Large intestine (tissue), 12 donors: ENCODE measurements at places on chromosomes 16 and 17. TPM values are rescaled to one million over a fixed set of nuclear protein-coding genes. Genes with fewer than 3 reads are reported as not detected.

- DNase-seq = no peak
These were observed 11.5 kb downstream of the GSE1 start for GRCh38 chr16:85624646-85625045.

DNA sequence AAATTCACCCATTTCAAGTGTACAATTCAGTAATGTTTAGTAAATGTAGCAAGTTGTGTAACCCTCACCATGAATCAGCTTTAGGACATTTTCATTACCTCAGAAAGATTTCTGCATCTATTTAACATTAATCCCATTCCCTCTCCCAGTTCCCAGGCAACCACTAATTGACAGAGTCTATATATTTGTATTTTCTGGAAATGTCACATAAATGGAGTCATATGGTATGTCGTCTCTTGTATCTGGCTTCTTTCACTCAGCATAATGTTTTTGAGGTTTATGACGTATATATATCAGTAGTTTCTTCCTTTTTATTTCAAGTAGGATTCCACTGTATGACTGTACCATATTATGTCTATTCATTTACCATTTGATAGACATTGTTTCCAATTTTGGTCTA lies 199.8 kb downstream of the CYB561 start:
- DNase-seq = no peak

DNA sequence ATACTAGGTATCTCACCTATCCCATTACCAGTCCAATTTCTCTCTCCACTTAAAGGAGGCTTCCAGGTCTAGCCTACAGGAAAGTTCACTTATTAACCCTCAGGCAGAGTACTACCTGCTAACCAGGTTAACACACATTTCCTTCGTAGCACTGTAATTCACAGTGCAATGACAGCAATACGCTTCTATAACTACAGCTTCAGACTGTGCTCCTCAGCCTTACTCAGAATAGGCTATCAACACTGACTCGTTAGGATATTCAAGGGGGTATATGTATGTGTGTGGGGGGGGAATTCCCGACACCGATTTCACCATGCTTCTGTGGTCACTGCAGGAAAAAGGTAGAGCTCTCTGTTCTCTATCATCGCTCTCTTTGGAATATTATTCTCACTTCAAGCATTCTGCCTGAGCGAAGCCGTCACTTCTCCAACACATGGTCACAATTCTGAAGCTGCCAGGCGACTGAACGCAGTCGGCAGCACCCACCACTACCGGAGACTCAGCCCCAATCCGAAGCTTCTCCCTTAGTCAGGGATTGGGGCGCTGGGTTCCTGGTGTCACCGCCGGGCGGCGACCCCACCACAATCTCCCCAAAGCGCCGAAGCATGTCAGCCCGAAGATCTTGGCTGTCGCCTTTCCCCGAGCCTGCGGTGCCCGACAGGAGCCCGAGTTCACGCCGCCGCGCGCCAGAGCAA lies 618 bp downstream of the GGA3 start:
- peak; percentile 37 for DNase-seq

DNA sequence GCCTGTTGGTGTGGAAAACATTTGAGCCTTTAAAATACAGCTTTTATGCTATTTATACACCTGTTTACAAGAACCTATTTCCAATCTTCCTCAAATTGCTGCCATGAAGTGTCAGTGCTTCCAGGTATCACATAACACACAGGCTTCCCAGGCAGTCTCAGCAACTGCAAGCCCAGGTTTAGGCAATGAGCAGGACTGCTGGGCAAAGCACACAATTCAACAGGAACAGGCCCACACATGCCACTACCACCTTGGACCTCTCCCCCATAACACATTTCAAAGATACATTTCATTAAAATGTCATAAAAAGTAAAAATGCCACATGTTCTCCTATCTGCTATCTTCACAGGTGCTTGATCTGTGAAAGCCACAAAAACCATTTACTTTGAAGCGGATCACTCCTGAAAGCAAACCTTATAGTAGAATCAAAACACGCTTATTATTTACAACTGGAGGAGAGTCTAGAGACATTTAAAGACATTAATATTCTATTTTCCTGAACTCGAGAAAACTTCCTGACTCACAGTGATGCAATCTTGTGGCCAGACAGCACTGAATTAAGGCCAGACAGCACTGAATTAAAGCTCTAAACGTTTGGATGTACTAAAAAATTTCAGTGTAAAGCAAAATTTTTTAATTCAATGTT lies 31.5 kb downstream of the ANKFY1 start:
- DNase-seq = no peak

DNA sequence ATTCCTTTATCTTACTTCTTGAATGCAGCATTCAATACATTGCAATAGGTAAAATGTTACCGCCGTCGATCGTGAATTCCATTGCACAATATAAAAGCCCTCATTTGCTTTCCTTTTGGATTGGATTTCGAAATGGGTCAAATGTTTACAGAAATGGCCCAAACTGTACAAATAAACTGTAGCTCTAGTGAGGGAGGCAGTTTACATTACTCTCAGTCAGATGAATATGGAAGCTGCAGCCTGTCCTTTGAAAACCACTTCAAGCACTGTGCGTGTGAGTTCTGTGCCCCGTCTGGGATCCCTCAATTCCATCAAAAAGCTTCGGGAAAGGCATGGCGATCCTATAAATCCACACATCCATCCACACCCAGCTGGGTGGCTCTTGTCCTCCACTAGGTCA lies 258.6 kb upstream of the FOXF1 start:
- no peak for DNase-seq

DNA sequence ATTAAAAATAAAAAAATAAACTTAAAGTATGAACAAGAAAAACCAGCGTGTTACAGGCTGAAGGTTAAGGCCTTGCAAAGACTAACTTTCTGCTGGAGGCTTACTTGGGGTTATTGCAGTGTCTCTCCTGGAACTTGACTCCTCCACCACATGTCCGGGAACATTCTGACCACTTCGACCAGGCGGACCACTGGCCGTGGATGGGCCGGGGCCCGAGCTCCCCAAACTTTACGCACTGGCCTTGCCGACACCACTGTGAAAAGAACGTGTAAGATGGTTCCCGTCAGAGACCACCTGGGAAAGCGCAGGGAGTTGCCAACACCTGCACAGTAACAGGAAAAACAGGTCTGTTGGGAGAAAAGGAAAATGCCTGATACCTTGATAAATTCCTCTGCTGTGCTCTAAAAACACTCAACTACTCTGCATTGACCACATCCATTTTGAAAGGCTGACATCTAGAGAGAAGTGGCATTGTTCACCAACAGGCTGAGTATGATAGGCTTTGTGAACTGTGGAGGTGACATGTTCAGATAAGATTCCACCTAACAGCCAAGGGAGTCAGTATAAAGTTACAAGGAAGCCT lies 99.1 kb downstream of the ADAMTS18 start:
- DNase-seq = no peak

GRCh38 chr16:25258861-25259179 lies 1.2 kb upstream of the ZKSCAN2 start:
- DNase-seq = no peak

GRCh38 chr16:88435437-88436355 lies 17.4 kb upstream of the ZFPM1 start:
- DNase-seq = no peak

GRCh38 chr16:53519417-53520091 lies 16.5 kb upstream of the AKTIP start:
- no peak for DNase-seq

DNA sequence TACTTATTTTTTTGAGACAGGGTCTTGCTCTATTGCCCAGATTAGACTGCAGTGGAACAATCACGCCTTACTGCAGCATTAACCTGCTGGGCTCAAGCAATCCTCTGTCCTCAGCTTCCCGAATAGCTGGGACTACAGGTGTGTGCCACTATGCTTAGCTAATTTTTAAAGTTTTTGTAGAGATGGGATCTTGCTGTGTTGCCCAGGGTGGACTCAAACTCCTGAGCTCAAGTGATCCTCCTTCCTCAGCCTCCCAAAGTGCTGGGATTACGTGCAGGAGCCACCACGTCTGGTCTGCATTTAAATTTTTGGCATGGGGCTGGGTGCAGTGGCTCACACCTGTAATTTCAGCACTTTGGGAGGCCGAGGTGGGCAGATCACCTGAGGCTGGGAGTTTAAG lies 41.0 kb upstream of the INTS2 start:
- no peak for DNase-seq

- no peak for DNase-seq
These were observed 519 bp upstream of the NTN1 start for GRCh38 chr17:9020824-9021157.

- DNase-seq = no peak
These were observed 124.5 kb upstream of the CES5A start for GRCh38 chr16:55999683-56000082.

DNA sequence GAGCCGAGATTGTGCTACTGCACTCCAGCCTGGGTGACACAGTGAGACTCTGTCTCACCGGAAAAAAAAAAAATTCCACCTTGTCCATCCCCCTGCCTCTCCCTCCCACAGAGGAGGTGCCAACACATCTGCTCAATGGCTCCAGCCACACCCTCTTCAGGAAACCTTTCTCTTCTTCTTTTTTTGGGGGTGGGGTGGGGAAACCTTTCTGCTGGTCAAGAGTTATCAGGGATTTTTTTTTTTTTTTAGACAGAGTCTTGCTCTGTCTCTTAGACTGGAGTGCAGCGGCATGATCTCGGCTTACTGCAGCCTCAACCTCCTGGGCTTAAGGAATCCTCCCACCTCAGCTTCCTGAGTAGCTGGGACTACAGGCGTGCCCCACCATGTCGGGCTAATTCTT lies 18.7 kb downstream of the TNS4 start:
- no peak for DNase-seq

DNA sequence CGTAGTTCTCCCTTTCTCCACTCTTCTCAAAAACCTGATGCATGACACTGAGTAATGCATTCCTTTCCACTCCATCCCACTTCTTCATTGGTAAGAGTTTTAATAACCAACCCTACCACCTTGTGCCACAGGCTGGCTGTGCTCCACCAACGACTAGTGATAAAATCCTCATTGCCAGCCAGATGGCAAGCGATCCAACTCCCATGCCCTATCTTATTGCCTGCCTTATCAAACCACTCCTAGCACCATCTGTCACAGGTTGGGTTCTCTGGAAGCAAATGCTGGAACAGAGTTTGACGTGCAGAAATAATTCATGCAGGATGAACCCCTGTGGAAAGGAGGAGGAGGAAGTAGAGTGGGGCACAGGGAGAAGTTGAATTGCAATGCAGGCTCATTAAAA lies 99.5 kb downstream of the CHD9NB start:
- DNase-seq = peak; percentile 2

DNA sequence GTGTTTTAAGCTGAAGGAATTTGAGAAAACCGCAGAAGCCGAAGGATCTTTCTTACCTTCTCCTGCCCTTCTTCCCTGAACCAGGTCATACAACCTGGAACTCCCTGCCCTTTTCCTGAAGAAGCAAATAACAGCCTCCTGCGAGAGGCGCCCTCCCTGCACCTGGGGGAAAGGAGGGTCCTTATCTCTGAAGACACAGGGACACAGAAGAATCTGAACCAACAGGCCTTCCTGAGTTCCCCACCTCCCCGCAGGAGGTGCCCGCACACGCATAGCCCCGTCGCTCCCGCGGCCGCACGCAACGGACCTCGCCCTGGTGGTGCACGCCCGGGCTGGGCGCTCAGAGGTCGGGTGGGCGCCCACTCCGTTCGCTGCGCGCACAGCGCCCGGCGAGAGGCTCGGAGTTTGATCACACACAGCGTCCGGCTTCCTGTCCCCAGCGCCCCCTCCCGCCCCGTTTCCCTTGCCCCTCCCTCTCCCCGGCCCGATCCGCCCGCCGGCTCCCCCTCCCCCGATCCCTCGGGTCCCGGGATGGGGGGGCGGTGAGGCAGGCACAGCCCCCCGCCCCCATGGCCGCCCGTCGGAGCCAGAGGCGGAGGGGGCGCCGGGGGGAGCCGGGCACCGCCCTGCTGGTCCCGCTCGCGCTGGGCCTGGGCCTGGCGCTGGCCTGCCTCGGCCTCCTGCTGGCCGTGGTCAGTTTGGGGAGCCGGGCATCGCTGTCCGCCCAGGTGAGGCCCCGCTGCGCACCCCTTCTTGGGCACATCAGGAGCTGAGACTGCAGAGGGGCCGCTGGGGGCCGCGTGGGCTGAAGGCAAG lies at the start of gene TNFSF12:
TNFSF12 (plus strand) TSS at position 474 of the 816 bp plus-strand sequence; CDS start at position 570, 96 bp downstream.
- peak; percentile 80 for DNase-seq

- peak; percentile 74 for DNase-seq
These were observed 3.9 kb upstream of the C17orf99 start for GRCh38 chr17:78142119-78142861.

DNA sequence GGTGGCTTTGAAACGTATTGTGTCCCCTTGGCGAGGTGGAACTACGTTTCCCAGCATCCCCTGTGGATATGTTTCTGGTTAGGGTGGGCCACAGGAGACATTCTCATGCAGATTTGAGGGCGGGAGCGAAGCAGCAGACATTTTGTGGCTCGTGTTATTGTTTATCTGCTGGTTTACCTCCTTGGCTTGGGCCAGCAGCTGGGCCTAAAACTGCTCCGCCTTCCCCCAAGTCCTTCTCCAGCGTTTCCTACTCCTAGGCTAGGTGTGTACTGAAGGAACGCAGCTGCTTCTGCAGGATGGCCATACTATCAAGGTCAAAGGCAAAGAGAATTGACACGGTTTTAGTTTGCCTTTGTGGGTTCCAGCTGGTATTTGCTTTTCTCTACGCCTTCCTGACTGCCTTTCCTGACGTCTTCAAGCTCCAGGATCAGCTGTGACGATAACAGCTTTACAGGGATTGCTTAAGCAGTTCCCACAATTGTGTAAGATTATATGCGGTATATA lies 17.2 kb upstream of the WSB1 start:
- DNase-seq = no peak

GRCh38 chr17:79252886-79253285 lies 178.3 kb downstream of the ENGASE start:
- DNase-seq = no peak

DNA sequence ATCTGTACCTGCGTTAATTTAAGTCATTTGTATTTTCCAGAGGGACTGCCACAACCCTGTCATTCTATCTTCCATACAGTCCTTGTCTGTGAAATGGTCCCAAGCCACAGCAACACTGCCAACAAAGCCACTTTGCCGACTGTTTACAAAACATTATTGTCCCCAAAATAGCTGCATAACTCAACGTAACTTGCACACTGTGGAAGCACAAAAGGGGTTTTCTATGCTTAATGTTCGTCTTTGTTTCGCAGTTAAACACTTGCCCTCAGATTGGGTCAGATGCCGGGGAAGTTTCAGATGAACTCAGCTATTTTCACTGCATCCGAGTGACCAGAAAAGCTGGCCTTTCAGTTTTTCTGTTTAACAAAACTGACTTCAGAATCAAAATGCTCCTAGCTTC lies 4.6 kb downstream of the SEC14L5 start:
- no peak for DNase-seq

- DNase-seq = no peak
These were observed 43.4 kb downstream of the MEOX1 start for GRCh38 chr17:43618276-43618675.

The TMC8 gene
- polyA plus RNA-seq = 7.6 TPM

The VPS4A gene
- polyA plus RNA-seq = 43.5 TPM

The IL32 gene
- polyA plus RNA-seq = 174 TPM

The KRTAP4-4 gene
- polyA plus RNA-seq = not detected

The CHST5 gene
- polyA plus RNA-seq = 35.6 TPM

The TEDC2 gene
- 6.4 TPM for polyA plus RNA-seq

The KCTD2 gene
- 16.1 TPM for polyA plus RNA-seq

The KRTAP3-1 gene
- not detected for polyA plus RNA-seq
